Kidney (tissue), 22 donors: ENCODE measurements at places on chromosomes 12 and 14. TPM values are rescaled to one million over a fixed set of nuclear protein-coding genes. Genes with fewer than 3 reads are reported as not detected.

GRCh38 chr14:24051176-24051788 lies 527 bp upstream of the CARMIL3 start:
- DNase-seq: no peak

GRCh38 chr14:60051721-60052221 lies 40.0 kb upstream of the PCNX4 start:
- DNase-seq: no peak

The C14orf93 gene
- 9.6 TPM for polyA plus RNA-seq

The NEUROD4 gene
- not detected for polyA plus RNA-seq

The FGD4 gene
- 4.9 TPM for polyA plus RNA-seq
